AG04449 (cell line): ENCODE measurements at places on chromosomes 2 and 18.
A peak's percentile ranks its signal among the peaks of the same experiment; 100 is the strongest.

GRCh38 chr2:31384351-31384750, 30.2 kb downstream of the XDH start:
- DNase-seq, result peak; percentile 76

DNA sequence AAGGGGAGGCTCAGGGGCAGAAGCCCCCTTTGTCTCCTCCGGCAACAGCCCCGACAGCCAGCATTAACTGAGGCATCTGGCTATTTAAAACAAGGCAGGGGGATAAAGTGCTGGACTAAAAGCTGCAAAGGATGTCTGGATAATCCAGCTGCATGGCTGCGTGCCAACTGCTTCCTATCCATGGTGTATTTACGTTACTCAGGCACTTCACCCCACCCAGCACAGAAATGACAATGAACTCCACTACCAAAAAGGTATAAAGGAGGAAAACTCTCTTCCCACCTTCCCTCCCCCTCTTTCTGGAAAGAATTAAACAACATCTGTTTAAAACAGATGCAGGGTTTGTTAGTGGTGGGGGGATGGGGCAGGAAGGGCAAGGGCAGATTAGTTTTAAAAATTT, 82.5 kb downstream of the SPRED2 start:
- no peak for DNase-seq

DNA sequence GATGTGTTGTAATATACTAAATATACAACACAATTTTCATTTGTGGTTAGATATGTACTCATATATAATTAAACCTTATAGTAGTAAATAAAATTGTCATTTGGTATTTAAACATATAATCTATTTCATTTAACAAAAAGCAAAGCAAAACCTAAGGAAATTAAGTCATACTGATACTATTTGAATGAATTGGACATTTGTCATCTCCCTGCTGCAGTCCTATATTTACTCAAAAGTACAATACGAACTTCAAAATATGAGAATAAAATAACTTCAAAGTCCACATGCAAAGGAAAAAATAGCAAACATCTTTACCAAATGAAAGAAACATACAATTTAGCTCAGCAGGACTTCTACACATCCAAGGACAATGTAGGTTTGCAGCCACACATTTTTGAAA, 11.8 kb upstream of the HAT1 start:
- no peak for DNase-seq

- no peak for DNase-seq
Measured at GRCh38 chr2:143329288-143329687, 200.1 kb downstream of the ARHGAP15 start.

DNA sequence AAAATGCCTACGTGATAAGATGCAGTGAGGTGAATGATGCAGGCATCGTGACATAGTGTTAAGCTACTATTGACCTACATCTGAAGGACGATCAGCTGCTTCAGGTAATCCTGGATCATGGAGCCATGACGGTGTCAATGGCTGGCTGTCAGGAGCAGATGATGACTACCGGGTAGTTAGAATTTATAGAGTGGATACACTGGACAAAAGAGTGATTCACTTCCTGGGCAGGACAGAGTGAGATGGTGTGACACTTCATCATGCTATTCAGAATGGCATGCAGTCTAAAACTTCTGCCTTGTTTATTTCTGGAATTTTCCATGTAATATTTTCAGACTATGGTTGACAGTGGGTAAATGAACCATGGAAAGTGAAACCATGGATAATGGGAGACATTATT, 29.5 kb downstream of the METTL8 start:
- DNase-seq, result no peak

GRCh38 chr18:25449046-25449445, 97.1 kb upstream of the ZNF521 start:
- no peak for DNase-seq

DNA sequence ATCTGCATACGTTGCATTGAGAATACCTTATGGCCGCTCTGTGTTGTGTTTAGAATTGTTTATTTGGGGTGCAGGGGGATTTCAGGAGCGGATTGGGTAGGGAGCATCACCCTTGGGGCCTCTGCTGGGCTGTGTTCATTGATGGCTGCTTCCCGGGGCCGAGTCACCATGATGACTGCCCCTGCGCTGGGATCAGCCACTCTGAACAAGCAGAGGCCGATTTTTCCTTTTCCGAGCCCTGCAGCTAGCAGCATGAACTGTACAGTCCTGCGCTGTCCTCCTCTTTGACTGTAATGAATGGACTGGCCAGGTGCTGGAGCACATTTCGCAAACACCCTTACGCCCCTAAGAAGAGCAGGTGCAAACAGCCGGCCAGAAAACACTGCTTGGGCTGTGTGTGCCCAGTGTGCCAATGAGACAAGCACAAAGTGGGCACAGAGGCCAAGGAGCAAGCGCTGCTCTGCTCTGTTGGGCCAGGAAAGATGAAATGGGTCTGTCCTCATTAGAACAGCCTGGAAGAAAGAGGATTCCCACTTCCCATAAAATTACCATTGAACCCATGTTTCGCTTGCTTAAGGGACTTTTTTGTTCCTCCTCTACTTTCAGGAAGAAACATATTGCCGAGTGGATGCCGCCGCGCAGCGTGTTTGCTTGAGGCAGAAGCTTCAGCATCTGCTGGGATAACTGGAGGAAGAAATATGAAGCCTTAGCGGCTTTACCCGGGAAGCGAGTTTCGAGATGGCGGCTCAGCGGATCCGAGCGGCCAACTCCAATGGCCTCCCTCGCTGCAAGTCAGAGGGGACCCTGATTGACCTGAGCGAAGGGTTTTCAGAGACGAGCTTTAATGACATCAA, 82.7 kb downstream of the SH3BP4 start:
- DNase-seq, result no peak

GRCh38 chr2:200856806-200857205, 7.7 kb downstream of the CLK1 start:
- DNase-seq, result no peak

- peak; percentile 90 for DNase-seq
Measured at GRCh38 chr2:10935953-10936942, 24.5 kb downstream of the KCNF1 start.

- no peak for DNase-seq
Measured at GRCh38 chr18:62396967-62397366, 71.9 kb downstream of the TNFRSF11A start.

DNA sequence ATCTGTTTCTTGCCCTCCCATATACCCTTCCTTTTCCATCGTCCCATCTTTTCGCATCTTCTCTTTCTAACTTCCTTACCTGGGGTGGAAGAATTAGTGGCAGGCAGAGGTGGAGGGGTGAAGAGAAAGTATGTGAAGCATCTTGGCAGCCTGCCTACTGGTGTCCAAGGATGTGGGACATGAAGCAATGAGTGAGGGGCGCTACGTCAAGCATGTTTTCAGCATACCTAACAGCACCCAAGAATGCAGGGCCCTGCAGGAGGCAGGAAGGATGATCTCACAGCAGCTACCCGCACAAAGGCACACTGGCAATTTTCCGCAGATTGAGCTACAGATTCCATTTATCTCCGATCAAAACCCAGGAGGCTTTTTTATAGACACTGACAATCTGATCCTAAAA, 42.2 kb downstream of the METTL4 start:
- no peak for DNase-seq

- DNase-seq, result no peak
Measured at GRCh38 chr18:35495536-35496314, 2.0 kb downstream of the INO80C start.

GRCh38 chr2:118065921-118066511, 22.3 kb upstream of the INSIG2 start:
- no peak for DNase-seq

GRCh38 chr2:230904856-230905447, 20.1 kb downstream of the GPR55 start:
- DNase-seq, result no peak

GRCh38 chr2:205563646-205564045, 118.7 kb upstream of the NRP2 start:
- no peak for DNase-seq

DNA sequence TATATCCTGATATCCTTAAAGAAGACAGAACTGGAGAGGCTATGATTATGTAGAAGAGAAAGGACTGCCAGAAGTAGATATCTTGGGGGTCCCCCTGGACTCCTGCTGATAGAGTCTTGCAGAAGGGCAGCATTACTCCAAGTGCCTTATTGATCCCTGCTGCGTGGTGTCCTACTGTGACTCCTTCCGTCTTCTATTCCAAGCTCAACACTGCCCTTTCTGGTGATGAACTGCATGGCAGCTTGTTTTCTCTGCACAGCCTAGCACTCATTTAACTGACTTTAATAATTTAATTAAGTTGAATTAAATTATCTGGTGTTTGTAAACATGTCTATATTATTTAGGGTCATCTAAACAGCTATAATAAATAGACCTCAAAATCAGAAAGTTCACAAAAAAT, 194.1 kb upstream of the DSEL start:
- no peak for DNase-seq
